ENCODE measurements at places on chromosomes 5 and 9.

GRCh38 chr9:121383715-121384114 is 13.7 kb upstream of the STOM start:
- DNase-seq: no peak

GRCh38 chr5:6742081-6742758 is 29.0 kb downstream of the TENT4A start:
- no peak for DNase-seq

DNA sequence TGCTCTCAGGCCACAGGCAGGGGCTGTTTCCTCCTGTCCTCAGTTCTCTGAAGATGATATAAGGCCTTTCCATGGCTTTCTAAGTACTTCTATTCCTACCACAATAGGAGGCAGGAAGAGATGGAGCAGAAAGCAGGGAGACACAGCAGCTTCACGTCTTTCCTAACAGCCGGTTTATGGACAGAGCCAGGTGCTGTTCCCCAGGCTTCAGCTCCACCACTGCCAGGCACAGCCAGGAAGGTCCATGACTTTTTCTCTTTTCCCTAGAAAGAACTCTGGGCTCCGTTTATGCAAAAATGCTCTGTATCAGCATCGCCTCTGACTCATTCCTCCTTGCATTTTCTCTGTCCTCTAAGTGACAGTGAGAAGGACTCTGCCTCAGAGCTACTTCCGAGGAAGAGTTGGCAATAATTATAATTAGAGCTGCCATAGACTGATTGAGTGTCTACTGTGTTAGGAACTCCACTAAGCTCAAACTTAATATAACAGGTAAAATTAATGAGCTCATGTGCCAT is 478.5 kb downstream of the RASEF start:
- no peak for DNase-seq

GRCh38 chr9:130192382-130192999 is 20.3 kb downstream of the NCS1 start:
- DNase-seq: no peak

DNA sequence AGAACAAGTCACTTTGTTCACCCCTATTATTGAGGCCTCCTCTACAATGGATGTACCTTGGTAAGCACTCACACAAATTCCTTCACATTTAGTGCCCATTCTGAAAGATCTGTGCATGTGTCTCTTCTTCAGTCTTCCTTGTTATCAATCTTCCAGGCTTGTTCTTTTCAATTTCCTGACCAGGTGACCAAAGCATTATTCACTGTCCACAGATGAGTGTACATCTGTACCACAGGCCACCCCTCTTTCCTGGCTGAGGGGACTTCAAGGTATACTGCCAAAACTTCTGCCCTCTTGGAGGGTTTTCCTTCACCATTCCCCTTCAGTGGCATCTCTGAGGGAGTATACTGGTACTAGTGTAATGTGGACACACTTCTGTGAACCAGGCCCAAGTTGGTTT is 25.5 kb upstream of the STOM start:
- DNase-seq: no peak

DNA sequence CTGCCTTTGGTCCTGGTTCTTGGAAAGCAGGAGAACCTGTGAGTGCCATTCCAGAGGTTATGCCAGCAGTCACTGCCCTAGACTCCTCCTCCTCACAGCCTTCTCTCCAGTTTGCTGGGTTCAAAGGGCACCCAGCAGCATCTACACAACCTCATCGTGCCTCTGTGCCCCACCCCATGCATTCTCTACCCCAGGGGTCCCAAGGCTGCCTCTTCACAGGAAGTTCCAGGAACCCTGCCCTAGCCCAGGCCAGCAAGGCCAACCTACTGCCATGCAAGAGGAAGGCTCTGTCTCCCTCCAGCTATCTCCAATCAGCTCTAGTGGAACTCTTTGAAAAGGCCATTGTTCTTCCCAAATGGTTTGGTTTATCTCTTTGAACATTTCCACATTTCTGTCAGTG is 21.2 kb downstream of the ENC1 start:
- no peak for DNase-seq

- DNase-seq: no peak
Observed at GRCh38 chr9:81829195-81829882, 98.9 kb upstream of the SPATA31D4 start.

- no peak for DNase-seq
Observed at GRCh38 chr9:35858458-35858857, 11.7 kb downstream of the OR13J1 start.

GRCh38 chr9:127165116-127165515 is 42.7 kb upstream of the ANGPTL2 start:
- DNase-seq: no peak
